NCI-H2107 (cell line): ENCODE measurements at places on chromosomes 3 and 15.

GRCh38 chr3:148792516-148792915, 35.1 kb upstream of the CPB1 start:
- no peak for DNase-seq

GRCh38 chr3:151468284-151468917, 7.5 kb upstream of the IGSF10 start:
- DNase-seq = peak; percentile 47

- DNase-seq = no peak
These were observed 171.4 kb upstream of the ALCAM start for GRCh38 chr3:105195260-105195659.

DNA sequence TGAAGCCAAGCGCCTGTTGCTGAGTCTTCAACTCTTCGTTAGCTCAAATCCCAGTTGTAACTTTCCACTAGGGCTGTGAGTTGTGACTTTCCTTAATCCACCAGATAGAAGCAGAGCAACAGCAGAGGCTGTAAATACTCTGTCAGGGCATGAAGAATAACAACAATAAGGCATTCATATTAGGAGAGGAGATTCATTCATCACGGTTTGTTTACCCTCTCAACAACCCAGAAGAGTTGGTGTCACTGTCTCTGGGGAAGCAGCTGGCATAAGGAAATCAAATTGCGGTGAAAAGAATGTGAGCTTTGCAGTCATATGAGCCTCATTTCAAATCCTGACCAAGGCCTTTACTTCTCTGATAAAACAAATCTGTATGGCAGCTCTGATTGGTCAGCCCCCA, 184.8 kb downstream of the SHQ1 start:
- peak; percentile 46 for DNase-seq

DNA sequence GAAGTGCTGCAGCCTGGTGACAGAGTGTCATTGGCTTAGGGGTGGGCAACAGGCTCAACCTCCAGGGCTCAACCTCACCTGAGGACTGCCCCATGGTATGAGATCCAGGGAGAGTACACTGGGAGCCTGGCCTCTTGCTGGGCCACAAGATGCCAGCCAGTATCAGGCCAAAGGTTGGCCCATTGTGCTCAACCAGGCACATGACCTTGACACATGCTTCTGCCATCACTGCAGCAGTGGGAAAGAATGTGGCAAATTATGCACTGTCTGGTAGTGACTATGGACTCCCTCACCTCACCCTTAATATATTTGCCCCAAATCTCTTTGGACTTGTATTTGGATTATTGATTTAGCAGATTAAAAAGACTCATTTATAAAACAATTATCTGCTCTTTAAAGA, 233.9 kb upstream of the GOLGA6L4 start:
- DNase-seq = no peak

GRCh38 chr3:143849854-143850549, 1.7 kb upstream of the SLC9A9 start:
- DNase-seq = no peak

DNA sequence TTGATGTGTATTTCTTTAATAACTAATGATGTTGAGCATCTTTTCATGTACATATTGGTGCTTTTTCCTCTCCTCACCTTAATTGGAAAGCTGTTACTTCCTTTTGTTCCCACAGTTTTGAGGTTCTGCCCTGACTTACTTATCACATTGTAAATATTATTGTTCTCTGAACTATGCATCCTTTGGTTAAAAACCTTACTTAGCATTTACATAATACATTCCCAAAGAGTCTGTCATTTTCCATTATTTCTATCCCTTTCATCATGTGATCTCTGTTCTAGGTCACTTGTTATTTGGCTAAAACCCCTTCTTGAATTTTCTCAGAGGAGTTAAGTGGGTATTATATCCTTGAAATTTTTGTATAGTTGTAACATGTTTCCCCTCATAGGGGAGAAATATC, 33.0 kb downstream of the SLC12A6 start:
- DNase-seq = no peak

GRCh38 chr15:25239471-25240345, 199.1 kb downstream of the UBE3A start:
- DNase-seq = no peak

- DNase-seq = no peak
These were observed 12.4 kb downstream of the PLXNA1 start for GRCh38 chr3:126995254-126995780.

GRCh38 chr15:35437157-35437556, 108.8 kb downstream of the DPH6 start:
- DNase-seq = no peak

- DNase-seq = no peak
These were observed 221.2 kb downstream of the THRB start for GRCh38 chr3:24273491-24273890.

- no peak for DNase-seq
These were observed 128.8 kb upstream of the LMOD3 start for GRCh38 chr3:69251078-69251805.

DNA sequence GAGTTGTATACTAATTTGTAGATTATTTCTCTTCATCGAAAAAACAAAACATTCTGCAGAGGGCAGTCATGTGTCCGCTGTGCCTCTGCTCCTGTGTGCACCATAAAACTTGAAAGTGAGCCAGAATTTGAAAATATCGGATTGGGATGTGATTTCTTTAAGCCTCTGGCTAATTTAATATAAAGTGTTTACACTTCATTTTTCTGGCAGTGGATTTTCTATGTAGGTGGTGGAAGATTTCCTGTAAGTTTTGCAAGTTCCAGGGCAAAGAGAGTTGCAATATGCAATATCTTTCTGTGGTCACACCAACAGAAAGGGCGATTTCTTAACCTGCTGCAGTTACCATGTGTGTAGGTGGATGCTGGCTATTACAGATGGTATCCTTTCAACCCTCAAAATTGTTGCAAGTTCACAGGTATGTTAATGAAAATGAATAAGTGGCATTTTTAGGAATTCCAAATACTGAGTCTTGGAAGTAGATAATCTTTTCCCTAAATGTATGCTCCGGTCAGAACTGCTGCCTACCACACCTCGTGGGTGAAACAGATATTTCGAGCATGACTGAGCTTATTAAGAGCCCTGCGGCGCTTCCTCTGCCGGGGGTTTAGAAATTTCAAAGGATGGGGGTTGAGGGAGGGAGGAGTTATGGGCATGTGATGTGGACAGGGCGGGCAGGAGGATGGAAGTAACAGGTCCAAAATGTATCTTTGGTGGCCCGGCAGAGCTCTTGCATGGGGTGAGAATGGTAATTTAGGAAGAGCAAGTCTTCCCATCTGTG, 134.0 kb downstream of the PGPEP1L start:
- DNase-seq = no peak

DNA sequence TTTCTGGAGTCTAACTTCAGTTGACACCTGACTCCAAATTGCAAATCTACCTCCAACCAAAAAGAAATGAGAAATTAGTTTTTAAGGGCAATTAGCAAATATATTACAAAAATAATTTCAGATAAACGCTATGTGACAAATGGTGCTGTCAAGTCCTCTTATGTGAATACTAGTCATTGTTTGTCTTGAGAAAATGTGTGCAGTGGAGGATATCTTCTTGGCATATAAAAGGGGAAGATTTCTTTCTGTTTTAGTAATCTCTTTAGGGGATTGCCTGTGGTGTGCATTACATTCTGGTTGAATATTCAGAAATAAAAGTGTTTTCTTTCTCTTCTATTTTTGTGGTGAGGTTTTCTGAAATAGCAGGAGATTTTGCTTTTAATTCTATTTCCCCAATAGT, 3.0 kb upstream of the GCSAM start:
- no peak for DNase-seq
